AG04450 (cell line): ENCODE measurements at places on chromosomes 1 and 21.

GRCh38 chr1:210741564-210741963 is 392.4 kb downstream of the KCNH1 start:
- DNase-seq: no peak

- DNase-seq: no peak
Measured at GRCh38 chr1:4022715-4023114, 122.6 kb upstream of the C1orf174 start.

- no peak for DNase-seq
Measured at GRCh38 chr21:36377391-36377842, 7.8 kb upstream of the CHAF1B start.

- DNase-seq: no peak
Measured at GRCh38 chr1:200265881-200266280, 144.0 kb downstream of the ZNF281 start.

DNA sequence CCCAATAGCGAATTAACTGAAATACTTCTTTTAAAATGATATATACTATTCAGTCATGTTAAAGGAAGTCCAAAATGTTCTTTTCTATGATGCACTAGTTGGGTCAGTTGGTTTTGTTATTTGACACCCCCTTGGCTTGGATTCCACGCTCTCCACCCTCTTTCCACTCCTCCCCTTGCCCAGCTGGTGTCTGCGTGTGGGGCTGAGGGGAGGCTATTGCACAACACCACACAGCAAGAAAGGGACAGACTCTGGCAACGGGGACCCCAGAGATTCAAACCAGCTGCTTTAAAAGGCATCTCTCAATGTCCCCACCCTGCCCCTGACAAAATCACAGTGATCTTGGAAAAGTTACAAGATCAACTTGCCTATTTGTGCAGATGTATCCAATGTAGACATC is 394.3 kb downstream of the TGFB2 start:
- DNase-seq: no peak

GRCh38 chr1:89659322-89660081 is 26.6 kb downstream of the LRRC8C start:
- no peak for DNase-seq

DNA sequence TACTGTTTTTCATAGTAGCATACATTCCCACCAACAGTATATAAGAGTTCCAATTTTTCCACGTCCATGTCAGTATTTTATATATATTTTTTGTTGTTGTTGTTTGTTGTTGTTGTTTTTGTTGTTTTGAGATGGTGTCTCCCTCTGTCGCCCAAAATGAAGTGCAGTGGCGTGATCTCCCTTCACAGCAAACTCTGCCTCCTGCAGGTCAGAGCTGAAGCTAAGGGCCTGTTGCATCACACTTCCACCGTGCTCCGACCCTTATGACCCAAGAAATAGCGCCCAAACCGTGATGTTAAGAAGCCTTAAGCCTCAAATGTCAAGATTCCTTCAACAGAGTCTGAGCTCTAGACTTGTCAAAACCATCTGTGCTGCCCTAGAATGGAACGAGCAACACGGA is 2032.3 kb downstream of the MRPL39 start:
- no peak for DNase-seq

DNA sequence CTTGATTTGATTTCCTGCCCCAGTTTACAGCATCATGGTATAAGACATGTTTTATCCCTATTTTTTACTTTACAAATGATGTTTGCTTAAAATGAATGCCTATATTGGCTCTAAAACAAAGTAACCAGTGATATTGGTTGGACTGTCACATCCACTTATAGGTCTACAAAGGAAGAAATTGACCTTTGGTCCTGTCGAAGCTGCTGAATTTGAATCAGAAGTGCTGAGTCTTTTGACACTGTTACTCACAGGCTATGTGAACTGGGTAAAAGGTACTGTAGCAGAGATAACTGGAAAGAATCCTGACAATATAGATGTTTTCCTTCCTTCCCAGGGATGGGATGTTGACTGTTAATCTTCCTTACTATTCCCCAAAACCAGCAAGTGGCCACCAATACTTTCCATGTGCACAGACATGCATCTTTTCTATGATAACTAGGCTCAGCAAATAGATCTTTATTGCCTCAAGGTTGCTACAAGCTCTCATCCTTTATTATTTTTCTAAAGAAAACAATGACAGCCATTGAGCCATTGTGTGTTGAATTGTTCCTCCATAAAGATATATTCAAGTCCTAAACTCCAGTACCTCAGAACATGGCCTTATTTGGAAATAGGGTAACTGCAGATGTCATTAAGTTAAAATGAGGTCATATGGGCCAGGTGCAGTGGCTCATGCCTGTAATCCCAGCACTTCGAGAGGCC is 175.9 kb upstream of the NR5A2 start:
- no peak for DNase-seq
